ENCODE measurements at places on chromosomes 7 and 10.

DNA sequence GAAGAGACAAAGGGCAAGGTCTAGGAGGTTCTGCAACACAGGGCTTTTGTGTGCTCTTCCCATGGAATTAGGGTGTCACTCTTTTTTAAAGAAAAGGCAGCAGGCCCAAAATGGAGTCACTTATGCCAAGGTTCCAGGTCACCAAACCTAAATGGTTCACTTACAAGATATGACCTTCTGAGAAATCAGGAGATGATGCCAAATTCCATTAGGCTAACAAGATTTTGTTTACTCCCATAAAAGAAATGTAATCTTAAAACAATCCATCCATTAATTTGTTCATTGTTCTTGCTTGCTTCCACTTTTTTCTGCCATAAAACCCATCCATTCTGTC is 158.1 kb downstream of the SNX13 start:
- no peak for DNase-seq

DNA sequence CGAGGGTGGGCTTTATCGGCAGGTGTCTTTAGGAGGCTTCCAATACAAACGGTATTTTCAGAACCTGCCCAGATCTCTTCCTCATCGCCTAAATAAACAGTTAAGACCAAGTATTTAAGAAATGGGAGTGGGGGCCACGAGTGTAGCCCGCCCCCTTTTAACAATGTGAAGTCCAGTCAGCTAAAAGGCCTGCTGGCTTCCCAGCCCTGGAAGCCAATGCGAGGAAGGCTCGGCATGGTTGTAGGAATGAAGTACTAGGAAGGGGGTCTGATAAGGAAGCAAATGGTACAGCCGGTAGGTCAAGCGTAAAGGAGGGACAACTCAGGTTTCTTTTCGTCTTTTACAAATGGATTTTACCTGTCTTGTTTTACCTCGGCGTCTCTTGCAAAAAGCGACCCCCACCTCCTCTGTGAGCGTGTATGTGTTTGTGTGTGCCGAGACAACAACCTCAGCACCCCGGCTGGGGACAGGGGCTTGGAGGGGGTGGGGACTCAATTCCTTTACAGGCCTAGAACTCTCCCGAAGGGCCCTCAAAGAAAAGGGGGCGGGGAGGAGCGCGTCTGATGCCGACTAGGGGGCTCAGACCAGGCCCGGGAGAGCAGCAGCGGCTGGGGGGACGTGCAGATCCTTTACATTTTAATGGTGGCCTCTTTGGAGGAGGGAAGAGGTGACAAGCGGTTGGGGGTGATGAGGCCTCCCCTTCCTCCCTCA is 147.6 kb downstream of the GPR85 start:
- peak; percentile 66 for DNase-seq

GRCh38 chr7:101833799-101834198 is 16.4 kb downstream of the CUX1 start:
- no peak for DNase-seq

DNA sequence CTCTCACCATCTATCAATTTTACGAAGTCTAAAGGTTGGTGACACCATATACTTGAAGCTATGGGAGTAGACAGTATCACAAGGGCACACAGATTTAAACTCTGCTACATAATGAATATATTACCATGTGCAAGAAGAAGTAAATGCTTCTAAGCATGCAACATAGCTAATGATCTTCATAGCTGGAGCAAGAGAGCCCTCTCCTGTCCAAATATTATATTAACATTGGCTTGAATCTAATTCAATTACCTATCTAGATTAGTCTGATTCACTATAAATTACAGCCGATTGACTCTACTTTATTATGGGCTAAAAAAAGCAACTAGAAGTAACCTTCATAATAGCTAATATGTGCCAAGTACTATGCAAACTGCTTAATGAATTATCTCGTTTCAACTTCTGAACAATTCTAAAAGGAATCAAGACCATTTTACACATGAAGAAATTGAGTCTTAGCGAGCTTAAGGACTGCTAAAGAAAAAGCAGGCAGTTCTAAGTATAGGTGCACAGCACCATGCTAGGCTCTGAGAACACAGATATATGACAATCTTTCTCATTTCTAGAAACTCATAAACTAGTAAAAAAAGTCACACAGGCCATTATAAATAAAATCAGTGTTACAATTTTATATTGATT is 21.9 kb downstream of the FRA10AC1 start:
- peak; percentile 70 for DNase-seq

GRCh38 chr10:59680199-59680598 is 29.5 kb downstream of the SLC16A9 start:
- no peak for DNase-seq

GRCh38 chr7:151168003-151168786 is 701 bp upstream of the GBX1 start:
- DNase-seq: no peak

DNA sequence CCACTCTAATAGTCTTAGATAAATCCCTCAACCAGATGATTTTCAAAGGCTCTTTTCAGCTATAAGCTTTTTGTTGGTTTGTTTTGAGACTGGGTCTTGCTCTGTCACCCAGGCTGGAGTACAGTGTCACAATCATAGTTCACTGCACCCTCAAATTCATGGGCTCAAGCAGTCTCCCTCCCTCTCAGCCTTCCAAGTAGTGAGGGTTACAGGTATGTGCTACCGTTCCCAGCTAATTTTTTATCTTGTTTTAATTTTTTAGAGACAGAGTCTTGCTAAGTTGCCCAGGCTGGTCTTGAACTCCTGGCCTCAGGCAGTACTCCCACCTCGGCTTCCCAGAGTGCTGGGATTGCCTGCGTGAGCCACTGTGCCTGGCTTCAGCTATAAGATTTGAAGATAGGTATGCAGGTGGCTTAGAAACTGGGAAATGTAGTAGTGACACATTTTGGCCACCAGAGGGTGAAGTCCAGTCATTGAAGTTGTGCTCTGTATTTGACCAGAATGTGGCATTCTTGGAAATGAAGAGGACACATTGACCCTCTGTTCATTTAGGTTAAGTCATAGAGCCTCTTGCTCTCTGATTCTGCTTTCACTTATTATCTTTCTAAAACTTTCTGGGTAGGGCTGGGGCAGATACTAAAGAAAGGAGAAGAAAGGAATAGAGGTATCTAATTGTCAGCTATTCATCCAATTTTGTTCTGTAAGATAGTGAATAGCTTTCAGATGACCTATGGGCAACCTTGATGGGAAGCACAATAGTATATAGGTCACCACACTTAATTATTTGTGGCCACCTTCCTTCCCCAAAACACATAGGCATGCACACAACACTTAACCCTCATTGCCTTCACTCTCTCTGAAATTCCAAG is 36.0 kb downstream of the R3HCC1L start:
- peak; percentile 70 for DNase-seq

GRCh38 chr10:76581506-76582256 is 1055.9 kb downstream of the KCNMA1 start:
- DNase-seq: no peak

DNA sequence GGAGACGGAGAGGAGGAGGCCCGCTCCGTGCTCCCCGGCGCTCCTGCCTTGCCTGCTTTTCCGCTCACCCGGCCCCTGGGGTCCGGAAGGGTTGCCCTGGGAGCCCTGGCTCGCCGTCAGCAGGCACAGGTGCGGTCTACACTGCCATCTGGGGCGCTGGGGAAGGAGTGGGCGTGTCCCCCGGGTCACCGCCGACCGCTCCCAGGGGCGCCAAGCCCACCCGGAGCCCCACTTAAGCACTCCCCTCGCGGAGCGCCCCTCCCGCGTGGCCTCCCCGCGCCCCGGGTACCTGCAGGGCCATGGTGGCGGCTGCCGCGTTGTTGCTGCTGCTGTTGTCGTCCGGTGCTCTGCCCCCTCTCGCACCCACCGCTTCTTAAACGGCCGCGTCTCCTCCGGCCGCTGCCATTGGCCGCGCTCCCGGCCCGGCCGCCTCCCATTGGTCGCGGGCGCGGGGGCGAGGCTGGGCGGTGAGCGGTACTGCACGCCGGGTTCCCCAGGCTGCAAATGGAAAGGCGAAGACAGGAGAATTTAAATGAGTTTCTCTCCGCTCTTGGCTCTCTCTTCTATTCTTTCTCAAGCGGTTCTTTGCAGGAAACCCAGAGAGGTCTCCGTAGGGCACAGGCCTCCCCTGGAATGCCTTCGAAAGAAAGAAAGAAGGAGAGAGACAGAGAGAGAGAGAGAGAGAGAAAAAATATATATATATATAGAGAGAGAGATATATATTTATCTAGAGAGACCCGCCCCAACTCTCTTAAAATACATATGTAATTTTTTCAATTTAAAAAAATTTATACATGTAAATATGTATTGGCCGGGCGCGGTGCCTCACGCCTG is at the start of gene ACBD7:
Gene ACBD7, minus strand, starts transcription at position 349 of the 834 bp plus-strand sequence. Its CDS starts 48 bp downstream, at position 301.
- DNase-seq: peak; percentile 93

DNA sequence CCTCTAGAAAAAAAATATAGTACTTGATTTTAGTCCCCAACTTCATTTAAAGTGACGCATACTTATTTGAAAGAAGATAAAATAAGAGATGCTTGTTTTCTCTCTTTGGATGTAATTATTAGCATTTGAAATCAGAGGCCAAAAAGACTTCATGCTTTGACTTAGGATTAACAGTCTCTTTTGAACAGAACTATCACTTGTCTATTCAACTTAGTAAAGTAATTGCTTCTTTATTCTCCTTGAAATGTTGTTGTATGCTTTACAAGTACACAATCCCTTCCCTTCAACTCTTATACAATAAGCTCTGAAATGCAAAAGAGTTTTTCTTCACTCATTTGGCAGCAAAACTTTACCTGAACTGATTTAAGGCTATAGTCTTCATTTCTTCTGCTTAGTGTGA is 80.8 kb downstream of the HIBADH start:
- no peak for DNase-seq

- no peak for DNase-seq
Measured at GRCh38 chr10:118735294-118735693, 19.5 kb downstream of the CACUL1 start.

GRCh38 chr7:11195502-11195901 is 221.8 kb downstream of the PHF14 start:
- no peak for DNase-seq

- DNase-seq: peak; percentile 22
Measured at GRCh38 chr7:144513334-144513733, 109.8 kb upstream of the NOBOX start.

DNA sequence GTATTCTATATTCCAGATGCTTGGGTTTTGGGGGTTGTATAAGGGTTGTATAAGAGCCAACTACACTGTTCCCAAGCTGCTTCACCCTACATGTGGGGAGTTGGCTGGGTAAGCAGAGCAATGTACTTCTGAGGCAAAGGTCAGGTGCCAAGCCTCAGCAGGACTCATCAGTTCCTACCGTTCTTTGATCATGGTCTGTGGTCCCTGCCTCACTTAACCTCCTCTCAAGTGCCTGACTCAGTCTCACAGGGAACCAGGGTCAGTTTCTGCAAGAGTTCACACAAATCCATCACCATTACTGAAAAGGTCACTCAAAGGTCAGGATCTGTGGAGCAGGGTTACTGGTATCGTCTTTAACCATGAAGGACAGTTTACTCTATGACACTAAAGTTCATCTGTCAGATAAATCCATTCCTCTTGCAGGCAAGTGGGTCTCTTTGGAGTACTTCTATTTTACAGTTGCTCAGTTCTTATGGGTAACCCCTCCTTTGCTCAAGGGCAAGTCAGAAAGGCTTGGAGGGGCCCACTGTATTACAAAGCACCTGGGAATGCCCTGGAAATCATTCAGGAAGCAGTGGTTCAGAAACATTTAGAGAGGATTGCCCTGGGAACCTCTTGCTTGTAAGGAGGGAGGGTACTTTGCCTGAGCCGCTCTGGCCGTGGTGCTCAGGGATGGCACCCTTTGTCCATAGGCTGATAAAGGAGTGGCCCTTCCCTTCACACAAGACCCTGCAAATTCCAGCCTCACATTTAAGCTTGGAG is 184.3 kb upstream of the CDCA7L start:
- no peak for DNase-seq

GRCh38 chr10:124674768-124675222 is 69.4 kb downstream of the FAM53B start:
- no peak for DNase-seq

- DNase-seq: no peak
Measured at GRCh38 chr7:157318015-157318706, 18.6 kb upstream of the DNAJB6 start.

DNA sequence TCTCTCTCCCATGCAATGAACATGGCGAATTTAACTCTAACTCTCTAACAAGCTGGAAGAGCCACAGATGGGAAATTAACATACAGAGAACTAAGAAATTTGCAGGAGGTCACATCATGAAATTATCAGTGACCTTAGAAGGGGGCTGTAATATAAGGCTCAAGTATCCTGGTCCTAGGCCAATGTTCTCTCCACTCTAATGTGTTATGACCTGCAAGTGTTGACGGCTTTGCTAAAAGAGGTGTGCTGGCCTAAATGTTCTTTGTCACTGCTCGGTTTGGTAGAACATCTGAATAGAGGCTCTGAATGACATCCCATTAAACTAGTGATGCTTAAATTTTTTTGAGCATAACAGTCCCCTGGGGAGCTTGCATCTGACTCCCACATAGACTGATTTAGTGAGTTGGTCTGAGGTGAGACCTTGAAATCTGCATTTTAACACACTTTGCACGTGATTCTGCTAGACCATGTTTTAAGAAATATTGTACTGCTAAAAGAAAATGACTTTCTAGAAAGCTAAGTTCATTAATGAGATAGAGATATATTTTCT is 129.3 kb downstream of the GFRA1 start:
- DNase-seq: no peak

DNA sequence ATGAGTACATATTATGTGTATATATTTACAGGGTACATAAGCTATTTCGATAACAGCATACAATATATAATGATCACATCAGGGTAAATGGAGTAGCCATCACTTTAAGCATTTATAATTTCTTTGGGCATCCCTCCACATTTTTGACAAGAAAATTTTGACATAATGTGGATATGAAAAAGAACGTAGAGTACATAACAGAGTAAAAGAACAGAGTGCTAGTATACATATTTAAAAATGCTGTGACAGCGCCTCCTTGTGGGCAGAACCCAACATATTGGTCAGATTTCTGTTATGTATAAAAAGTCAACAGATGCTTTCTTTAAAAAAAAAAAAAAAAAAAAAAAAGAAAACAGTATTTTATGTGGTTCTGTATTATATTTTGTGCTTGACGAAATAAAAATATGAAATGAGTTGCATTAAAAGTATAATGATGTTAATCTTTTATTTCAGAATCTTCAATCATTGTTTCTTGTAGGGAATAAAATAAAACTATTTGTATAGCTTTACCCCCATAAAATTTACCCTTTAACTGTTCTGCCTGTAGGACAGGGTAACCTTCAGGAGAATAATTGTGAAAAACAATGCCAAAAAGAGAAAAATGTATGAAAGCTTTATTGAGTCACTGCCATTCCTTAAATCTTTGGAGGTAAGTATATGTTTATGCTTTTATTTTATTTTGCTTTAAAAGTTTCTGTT is 18.3 kb upstream of the HBP1 start:
- peak; percentile 92 for DNase-seq

- no peak for DNase-seq
Measured at GRCh38 chr7:91378131-91378530, 113.9 kb downstream of the FZD1 start.

DNA sequence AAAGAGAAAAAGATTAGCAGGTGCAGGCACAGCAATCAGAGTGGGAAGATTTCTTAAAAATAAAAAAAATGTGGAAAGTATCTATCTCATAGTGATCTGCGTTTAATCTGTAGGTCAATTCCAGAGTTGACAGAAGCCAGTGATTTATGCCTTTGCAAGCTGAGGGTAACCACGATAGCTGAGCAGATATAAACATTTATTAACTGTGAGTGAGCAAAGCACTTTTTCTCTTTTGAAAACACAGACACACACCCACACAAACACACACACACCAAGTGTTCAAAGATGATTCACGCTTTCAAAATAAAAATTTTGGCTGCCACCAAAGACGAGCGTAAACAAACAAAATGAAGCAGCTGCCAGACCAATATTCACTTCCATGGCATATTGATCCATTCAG is 243.2 kb upstream of the SLC26A5 start:
- no peak for DNase-seq

All from NAMALWA (cell line).